NCI-H2227 treated with DMSO at 0.1 percent for 48 hours (cell line): ENCODE measurements at places on chromosomes 2 and 18.

DNA sequence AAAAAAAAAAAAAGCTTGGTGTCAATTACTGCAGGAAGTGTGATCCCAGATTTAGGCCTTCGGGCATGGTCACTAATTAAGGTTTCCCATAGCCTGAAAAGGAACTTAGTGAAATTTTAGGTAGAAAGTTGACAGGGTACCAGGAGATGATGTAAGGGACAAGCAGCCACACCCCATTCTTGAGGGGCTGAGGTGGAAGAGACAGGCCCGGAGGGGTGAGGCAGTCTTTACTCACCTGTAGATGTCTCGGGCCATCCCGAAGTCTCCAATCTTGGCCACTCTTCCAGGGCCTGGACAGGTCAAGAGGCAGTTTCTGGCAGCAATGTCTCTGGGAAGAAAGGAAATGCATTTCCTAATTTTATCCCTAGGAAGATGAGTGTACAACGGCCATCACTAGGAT lies 94.3 kb downstream of the CLIP4 start:
- no peak for DNase-seq

DNA sequence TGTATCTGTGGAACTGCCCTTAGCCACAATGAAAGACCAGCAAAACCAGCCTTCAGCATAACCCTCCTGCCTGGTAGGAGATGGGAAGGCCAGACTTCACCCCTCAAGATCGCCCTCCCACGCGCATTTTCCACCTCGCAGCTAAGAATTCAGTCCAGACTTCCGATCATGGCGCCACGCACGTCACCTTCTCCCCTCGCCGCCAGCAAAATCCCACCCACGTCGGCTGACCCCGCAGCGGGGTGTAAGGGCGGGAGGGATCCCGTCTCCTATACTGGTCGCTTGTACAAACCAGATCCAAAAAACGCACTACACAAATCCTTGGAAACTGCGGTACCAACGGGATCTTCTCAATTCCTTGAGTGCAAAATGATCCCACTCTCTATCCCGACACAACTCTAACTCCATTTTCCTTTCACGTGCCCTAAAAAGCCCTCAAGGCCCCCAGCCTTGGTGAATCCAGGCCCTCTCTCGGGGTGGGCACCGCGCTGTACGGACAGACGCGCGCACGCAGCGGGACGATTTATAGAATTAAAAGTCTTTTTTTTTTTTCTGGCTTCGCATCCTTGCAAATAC lies 1.0 kb upstream of the BMPR2 start:
- DNase-seq: peak; percentile 92

DNA sequence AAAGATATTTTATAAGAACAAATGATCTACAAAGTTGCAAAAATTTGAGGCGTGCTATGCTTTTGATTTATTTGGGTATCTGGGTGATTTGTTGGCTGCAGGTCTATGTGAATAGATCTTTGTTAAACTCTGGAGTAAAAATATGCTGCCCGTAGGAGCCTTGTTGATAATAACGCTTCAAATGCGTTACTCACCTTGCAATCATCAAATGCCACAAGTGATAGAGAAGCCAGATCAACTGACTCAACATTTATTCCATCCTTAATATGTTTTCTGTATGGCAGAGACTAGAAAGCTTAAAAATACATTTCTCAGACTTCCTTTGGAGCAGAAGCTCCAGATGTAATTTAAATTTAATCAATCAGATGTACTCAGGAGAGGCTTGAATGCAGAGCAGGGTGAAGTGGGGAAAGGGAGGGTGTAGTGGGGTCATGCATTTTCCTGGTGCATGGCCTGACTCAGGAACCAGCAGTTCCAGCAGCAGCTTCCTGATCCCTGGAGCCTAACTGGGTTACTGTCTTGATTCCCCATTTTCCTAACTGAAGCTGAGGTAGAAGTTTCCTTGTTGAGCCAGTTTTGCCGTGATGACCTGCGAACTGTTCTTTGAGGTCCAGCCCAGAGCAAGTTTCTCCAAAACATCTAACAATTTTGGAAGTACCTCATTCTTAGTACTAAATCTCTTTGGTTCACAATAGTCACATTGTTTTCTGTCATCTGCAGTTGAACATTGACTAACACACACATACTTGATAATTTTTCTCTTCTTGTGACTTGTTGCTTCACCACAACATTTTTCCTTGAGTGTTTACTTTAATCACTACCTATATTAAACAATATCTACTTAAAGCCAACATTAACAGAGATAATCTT lies 284.7 kb upstream of the CWC22 start:
- no peak for DNase-seq

DNA sequence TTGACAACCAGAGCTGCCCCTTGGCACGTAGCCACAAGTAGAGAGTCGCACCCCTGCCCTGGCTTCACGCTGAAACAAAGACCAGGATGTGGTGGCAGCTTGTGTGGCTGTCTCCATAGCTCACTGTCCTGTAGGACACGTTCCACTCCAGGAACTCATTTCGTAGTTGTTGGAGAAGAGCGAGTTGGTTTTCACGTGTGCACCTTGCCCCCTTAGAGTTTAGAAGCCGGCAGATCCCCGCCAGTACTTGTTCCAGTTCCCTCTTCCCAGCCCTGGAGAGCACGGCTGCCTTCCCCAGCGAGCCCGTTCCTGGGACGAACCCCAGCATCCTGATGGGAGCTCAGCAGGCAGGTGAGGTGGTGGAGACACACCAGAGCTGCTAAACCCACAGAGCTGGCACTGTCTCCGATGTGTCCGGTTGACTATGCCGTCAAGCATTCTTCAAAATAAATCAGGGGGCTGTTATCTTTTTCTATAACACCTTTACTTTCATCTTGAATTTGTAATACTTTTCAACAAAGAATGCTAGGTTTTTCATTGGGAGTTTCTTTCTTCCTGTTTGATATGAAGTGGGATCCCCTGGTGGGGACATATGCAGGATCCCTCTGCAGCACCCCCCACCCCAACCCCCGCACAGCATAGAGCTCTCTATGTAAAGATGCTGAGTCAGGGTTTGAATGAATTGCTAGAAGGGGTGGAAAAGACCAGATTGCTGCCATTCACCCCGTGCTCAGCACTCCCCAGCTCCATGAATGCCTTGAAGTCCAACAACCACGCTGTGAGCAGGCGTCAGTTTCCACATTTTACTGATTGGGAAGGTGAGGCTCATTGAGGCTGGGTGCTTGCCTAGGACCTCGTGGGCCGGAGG lies 44.5 kb downstream of the GREB1 start:
- no peak for DNase-seq

DNA sequence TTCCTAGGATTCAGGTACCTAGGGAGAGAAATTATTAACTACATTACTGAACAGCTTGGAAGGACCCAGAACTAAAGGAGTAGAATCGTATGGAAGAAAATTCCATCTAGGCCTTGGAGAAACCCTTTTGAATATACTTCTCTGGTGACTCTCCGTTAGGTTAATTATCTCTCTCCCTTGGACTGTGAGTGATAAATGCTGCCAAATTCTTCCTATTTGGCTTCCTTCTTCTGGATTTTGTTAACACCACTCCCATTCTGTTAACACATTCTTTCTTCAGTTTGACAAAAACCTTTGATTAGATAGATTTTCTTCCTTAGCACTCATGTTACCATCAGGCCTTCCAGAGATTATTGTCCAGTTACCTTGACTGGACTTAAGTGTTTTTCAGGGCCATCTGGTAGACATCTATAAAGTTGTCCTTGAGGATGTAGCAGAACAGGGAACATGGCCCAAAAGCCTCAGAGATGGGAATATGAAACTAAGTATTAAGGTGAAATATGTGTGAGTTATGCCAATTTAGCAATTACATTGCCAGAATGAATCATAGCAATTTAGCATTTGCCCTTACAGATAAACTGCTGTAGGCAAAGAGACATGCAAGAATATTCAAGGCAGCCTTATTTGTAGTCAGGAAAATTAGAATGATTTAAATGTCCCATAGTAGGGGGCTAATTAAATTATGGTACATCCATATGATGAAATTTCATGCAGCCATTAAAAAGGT lies 6.7 kb downstream of the CYP27A1 start:
- no peak for DNase-seq

DNA sequence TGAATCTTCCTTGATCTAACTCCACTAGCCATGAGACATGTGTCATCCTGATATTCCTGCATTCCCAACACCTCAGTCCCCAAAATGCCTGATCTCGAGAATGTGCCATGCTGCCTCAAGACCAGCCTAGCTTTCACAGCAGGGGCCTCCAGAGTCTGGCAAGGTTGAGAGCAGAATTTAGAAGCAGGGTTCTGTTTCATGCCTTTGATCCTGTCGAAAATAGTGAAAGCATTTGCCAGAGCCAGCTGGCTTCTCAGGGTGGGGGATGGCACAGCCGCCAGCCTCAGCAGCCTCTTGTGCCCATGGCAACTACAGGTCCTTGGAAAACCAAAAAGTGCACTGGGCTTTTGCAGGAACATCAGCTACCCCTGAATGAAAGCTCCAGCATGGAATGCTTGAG lies 143.5 kb downstream of the RTN4 start:
- DNase-seq: no peak

DNA sequence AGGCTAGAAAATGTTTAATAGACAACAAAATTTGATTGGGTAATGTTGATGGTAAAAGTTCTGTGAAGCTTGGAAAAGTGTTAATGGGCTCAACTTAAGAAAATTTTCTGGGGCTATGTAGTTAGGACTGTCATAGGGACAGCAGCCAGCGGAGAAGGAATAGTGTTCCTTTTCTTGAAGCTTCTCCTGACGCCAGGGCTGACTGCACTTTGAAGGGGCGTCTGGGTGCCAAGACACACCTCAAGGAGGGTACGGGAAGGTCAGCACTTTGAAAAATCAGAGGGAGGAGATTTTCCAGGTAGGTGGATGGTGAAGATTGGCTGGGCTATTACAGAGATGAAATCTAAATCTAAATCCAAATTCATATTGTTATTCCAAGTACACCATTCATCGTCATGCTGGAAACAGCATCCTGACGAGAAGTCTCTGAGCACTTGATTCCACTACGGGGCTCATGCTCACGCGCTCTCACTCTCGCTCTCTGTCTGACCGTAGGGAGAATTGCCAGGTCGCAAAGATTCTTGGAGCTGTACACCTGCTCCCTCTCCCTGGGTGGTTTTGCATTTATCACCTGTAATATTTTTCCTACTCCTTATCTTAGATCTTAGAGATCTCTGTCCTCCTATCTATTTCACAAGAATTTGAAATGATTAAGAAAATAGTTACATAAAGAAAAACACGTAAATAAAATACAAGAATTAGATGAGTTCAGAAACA lies 91.0 kb downstream of the ITGB1BP1 start:
- no peak for DNase-seq

- DNase-seq: no peak
Observed at GRCh38 chr2:219386532-219387280, 1.0 kb downstream of the DNPEP start.

- DNase-seq: no peak
Observed at GRCh38 chr2:171281110-171281509, 120.4 kb upstream of the TLK1 start.

GRCh38 chr2:187826023-187826422 lies 271.8 kb upstream of the TFPI start:
- DNase-seq: no peak

GRCh38 chr2:182977463-182977862 lies 60.8 kb downstream of the NCKAP1 start:
- DNase-seq: no peak

GRCh38 chr2:238102865-238103264 lies 2.7 kb downstream of the ESPNL start:
- DNase-seq: no peak

DNA sequence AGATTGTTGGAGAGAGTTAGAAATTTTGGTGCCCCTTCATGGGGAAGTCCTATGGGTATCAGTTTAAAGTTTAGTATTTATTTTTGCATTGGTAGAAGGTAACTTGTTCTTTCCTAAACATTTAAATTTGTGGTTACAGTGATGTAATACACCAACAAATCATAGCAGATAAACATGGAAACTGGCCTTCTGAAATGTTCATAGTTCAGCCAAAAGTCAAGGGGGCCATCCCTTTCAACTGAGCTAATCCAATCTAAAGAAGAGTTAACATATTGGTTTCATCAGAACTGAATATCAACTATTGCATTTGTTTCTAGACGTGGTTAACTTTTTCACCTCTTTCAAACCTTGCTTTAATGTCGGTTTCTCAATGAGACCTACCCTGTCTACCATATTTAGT lies 46.3 kb downstream of the PPP1R1C start:
- DNase-seq: no peak

DNA sequence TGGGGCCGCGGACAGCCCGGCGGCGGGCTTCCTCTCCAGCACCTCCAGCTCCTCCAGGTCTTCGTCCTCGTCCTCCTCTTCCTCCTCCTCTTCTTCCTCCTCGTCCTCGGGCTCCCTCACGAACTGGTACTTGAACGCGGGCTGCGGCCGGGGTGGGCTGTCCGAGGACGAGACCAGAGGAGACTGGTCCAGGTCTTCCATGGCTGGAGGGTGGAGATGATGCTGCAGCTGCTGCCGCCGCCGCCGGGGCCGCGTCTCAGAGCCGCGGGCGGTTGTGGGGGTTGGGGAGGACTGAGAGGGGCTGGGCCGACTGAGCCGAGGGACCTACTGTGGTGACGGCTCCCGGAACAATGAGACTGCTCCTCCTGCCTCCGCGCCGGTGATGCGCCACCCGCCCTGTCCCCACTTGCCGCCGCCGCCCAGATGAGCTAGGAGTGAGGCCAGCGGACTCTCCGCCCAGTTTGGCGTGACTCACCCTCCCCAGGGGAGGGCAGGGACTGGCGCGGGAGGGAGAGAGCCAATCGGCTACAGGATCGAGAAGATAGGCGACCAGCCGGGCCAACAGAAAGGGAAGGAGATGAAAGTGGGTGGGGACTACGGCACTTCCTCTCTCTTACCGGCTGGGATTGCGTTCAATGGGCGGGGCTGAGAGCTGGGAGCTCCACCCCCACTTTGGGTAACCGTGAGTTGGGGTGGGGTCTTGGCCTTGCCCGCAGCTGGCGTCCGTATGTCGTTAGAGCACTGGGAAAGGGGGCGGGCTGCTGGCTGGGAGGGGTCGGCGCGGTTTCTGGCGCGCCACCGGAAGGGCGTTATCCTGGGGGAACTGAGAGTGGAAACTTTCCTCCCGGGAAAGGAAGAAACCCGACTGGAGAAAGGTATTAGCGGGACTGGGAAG lies at the start of gene RTN4:
TSS of gene RTN4 (minus strand) at position 352 of the 895 bp plus-strand sequence. CDS start at position 201, 151 bp downstream.
- DNase-seq: peak; percentile 99

DNA sequence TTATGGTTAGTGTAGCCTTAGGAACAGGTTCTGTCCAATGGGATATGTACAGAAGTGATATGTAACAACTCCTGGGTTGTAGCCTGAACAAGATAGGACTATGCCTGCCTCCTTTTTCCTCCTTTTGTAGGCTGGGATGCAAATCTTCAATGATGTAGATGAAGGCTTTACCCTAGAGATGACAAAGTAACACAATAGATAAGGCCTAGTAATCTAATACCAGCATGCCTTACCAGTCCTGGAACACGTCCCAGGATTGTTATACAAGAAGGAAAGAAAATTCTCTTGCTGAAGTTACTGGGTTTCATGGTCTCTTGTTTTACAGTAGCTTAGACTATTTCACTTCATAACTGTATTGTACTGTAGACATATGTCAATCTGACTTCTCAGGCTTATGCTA lies 192.1 kb downstream of the OTX1 start:
- no peak for DNase-seq

- no peak for DNase-seq
Observed at GRCh38 chr2:4258563-4258962, 555.2 kb downstream of the DCDC2C start.

DNA sequence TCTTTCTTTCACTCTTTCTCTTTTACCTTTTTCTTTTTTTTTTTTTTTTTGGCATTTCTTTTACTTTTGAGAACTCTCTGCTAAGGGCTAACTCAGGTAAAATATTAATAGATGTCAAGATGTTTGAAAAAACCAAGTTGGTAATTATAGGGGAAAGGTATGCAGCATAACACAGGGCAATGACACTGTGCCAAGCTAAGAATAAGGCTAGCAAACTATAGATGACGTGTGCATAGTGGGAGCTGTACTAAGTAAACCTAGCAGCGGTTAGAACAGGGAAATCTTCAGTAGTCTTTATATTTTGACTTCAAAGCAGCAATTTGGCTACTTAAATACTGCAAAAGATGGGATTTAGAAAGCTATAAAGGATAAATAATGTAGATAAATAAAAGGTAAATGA lies 415.4 kb upstream of the RGPD4 start:
- DNase-seq: no peak
